ENCODE measurements at places on chromosomes 11 and 22. TPM values are rescaled to one million over a fixed set of nuclear protein-coding genes. Genes with fewer than 3 reads are reported as not detected.
A peak's percentile ranks its signal among the peaks of the same experiment; 100 is the strongest.

The RANBP1 gene
- total RNA-seq, result 918 TPM

DNA sequence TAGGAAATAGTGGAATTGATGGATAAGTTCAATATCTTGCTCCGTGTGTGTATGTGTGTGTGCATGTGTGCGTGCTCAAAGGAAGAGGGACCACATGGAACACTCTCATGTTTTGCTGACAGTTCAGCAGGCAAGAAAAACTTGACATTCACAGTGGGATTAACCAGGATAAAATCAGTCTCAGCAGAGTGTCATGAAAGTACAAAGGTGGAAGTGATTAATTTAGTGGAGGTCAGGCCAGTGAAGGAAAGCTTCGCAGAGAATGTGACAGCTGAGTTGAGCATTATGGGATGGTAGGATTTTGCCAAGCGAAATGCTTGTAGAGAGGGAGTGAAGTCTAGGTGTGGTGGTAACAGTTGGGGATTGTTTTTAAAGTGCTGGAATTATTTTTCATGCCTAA, 15.7 kb upstream of the FBXO3 start:
- H3K4me1 ChIP-seq, result no peaks in the 10 kb centered on the region
- H3K27me3 ChIP-seq, result peaks cover 13% of the 10 kb centered on the region
- no peaks in the 10 kb centered on the region for H3K36me3 ChIP-seq
- DNase-seq, result no peak
- H3K27ac ChIP-seq, result no peak overlapping the region

The LRP4 gene
- total RNA-seq, result 9.2 TPM

The TREH gene
- not detected for total RNA-seq

- H3K27me3 ChIP-seq, result no peaks in the 10 kb centered on the region
- peak overlapping the region; percentile 95 for H3K27ac ChIP-seq
- peaks cover 7% of the 10 kb centered on the region for H3K36me3 ChIP-seq
- peak overlapping the region; percentile 67 for H3K4me3 ChIP-seq
- peak; percentile 64 for DNase-seq
These were observed 2.4 kb downstream of the FADS1 start for GRCh38 chr11:61814247-61814957.

- no peak overlapping the region for H3K4me3 ChIP-seq
- no peaks in the 10 kb centered on the region for H3K27me3 ChIP-seq
- peak; percentile 77 for DNase-seq
These were observed 21.7 kb downstream of the CAVIN3 start for GRCh38 chr11:6298605-6299004.

- H3K36me3 ChIP-seq, result no peaks in the 10 kb centered on the region
- H3K27ac ChIP-seq, result no peak overlapping the region
- no peaks in the 10 kb centered on the region for H3K27me3 ChIP-seq
- H3K4me1 ChIP-seq, result no peaks in the 10 kb centered on the region
- no peak for DNase-seq
These were observed 16.0 kb downstream of the TXN2 start for GRCh38 chr22:36465232-36466021.

- no peak overlapping the region for H3K4me3 ChIP-seq
- H3K27ac ChIP-seq, result no peak overlapping the region
- no peaks in the 10 kb centered on the region for H3K36me3 ChIP-seq
- peaks cover 32% of the 10 kb centered on the region for H3K4me1 ChIP-seq
- H3K27me3 ChIP-seq, result no peaks in the 10 kb centered on the region
These were observed 9.1 kb downstream of the PPP6R3 start for GRCh38 chr11:68469642-68470041.

DNA sequence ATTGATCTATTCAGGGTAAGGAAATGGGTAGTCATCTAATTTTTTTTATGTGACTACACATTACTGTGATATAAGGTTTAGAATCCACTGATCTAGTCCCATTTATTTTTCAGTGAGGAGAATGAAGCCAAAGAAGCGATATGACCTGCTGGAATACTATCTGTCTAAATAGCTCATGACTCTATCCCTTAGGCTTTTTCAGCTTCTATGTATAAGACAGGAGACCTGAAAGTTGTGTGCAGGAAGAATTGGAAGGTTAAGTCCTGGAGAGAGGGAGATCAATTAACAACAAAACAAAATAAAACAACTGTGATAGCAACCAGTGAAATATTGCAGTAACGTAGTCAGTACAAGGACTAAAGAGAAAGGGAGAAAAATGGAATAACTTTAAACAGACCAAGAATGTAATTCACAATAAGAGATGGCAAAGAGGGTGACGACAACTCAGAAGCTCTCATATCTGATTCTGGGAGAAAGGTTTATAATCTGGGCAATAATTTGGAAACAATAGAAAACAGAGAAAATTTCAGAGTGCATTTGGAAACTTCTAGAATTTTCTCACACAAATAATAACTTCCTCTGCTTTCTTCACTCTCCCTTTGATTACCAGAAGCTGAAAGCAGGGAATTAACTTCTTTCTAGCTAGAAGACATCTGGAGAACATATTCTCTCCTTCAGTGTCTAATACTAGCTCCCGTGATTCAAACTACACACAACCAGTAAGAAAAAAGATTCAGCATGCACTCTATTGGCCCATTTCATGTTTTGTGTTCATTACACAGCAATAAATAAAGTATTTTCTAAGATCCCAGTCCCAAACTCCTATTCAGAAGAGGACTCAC, 19.2 kb upstream of the CASP12 start:
- no peaks in the 10 kb centered on the region for H3K36me3 ChIP-seq
- DNase-seq, result no peak
- no peak overlapping the region for H3K27ac ChIP-seq
- H3K27me3 ChIP-seq, result no peaks in the 10 kb centered on the region
- H3K4me3 ChIP-seq, result no peak overlapping the region

The CDC45 gene
- total RNA-seq, result 50.7 TPM

- no peak overlapping the region for H3K4me3 ChIP-seq
- H3K4me1 ChIP-seq, result peaks cover 28% of the 10 kb centered on the region
- no peaks in the 10 kb centered on the region for H3K27me3 ChIP-seq
These were observed 21.6 kb downstream of the ARVCF start for GRCh38 chr22:19994851-19995610.

The NRXN2 gene
- 9.2 TPM for total RNA-seq

The CPT1A gene
- 0.64 TPM for total RNA-seq

DNA sequence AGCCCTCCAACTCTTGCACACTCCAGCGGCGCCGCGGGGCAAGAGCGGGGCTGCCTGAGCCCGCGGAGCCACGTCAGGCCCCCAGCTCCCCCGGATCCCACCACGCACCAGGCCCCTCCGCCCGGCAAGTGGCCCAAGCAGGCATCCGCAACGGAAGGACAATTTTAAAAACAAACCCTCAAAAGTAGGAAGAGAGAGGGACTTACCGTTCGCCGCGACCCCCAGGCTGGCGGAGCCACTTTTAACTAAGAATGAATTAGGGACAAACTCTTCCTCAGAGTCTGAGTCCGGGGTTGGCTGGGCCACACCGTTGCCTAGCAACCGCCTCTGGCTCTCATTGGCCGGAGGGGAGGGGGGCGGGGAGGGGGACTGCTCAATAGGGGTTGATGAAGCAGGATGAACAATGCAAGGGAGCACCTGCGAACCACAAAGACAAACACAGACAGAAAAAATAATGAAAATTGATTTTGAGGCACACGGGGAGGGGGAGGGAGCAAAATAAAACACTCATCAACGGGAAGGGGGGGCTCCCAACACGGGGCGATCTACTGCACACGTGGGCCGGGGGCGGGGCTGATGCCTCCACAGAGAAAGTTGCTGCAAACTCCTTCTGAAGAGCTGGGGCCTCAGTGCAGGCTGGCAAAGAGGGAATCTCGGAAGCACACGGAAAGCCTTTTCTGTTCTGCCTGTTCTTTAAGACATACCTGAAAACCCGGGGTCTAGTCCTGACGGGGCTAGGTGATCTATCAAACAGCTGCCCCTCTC, 387.5 kb upstream of the NARS2 start:
- peak overlapping the region; percentile 71 for H3K4me3 ChIP-seq
- H3K27me3 ChIP-seq, result peaks cover 9% of the 10 kb centered on the region
- H3K27ac ChIP-seq, result no peak overlapping the region

- H3K36me3 ChIP-seq, result no peaks in the 10 kb centered on the region
- no peak overlapping the region for H3K27ac ChIP-seq
- peaks cover 10% of the 10 kb centered on the region for H3K4me1 ChIP-seq
- H3K4me3 ChIP-seq, result no peak overlapping the region
- H3K27me3 ChIP-seq, result no peaks in the 10 kb centered on the region
- no peak for DNase-seq
These were observed 195.8 kb upstream of the BDNF start for GRCh38 chr11:27896096-27896495.

- no peak overlapping the region for H3K4me3 ChIP-seq
- no peak overlapping the region for H3K27ac ChIP-seq
- peaks cover 52% of the 10 kb centered on the region for H3K27me3 ChIP-seq
- peaks cover 13% of the 10 kb centered on the region for H3K4me1 ChIP-seq
- no peaks in the 10 kb centered on the region for H3K36me3 ChIP-seq
- DNase-seq, result no peak
These were observed 5.9 kb downstream of the ASCL2 start for GRCh38 chr11:2264366-2265053.

Measured in neural progenitor cell (in vitro differentiated cells).